Umbilical cord (tissue), 2 donors: ENCODE measurements at places on chromosomes 3 and 15. TPM values are rescaled to one million over a fixed set of nuclear protein-coding genes. Genes with fewer than 3 reads are reported as not detected.

The OR5K4 gene
- total RNA-seq: 2.6 TPM

The SCAANT1 gene
- not detected for total RNA-seq

The ZDHHC23 gene
- total RNA-seq: 3.1 TPM

The POLQ gene
- total RNA-seq: 2.4 TPM

The GOLGA6L4 gene
- total RNA-seq: 55.1 TPM

The GOLGA8S gene
- 4.6 TPM for total RNA-seq

The FSIP1 gene
- 1.9 TPM for total RNA-seq

The ZNF80 gene
- total RNA-seq: 2.4 TPM

The NPTN gene
- 221 TPM for total RNA-seq

The CHRNB4 gene
- total RNA-seq: 0.48 TPM

The TTLL13 gene
- total RNA-seq: not detected

The FOXL2 gene
- 5.3 TPM for total RNA-seq

The GRAMD2A gene
- total RNA-seq: 1.9 TPM

The GPR27 gene
- total RNA-seq: 1.2 TPM

The TMEM108 gene
- total RNA-seq: 6.0 TPM

The DPPA2 gene
- not detected for total RNA-seq

The ZNF620 gene
- total RNA-seq: 2.4 TPM

The STRA6 gene
- total RNA-seq: 35.6 TPM

The CDC25A gene
- 1.2 TPM for total RNA-seq

The DAZL gene
- 2.9 TPM for total RNA-seq

The ITIH4 gene
- 12.5 TPM for total RNA-seq

The COL7A1 gene
- 65.0 TPM for total RNA-seq

The CIDEC gene
- 4.6 TPM for total RNA-seq

The ISLR2 gene
- total RNA-seq: 2.6 TPM

The ZBBX gene
- total RNA-seq: 0.72 TPM

The RGMA gene
- 0.48 TPM for total RNA-seq

The PARP15 gene
- total RNA-seq: 4.3 TPM

The HDAC11 gene
- 7.9 TPM for total RNA-seq

The VWA5B2 gene
- 1.7 TPM for total RNA-seq

The DLG1 gene
- total RNA-seq: 102 TPM

The AMOTL2 gene
- total RNA-seq: 174 TPM

The GUCA1C gene
- total RNA-seq: not detected

The ACSBG1 gene
- 1.2 TPM for total RNA-seq

The RLBP1 gene
- not detected for total RNA-seq

The CEP19 gene
- total RNA-seq: 7.2 TPM
